Endothelial cell (in vitro differentiated cells): ENCODE measurements at places on chromosomes 7 and 10.

- DNase-seq: no peak
Measured at GRCh38 chr7:84642611-84643010, 448.0 kb upstream of the SEMA3A start.

GRCh38 chr10:34681933-34682332, 133.2 kb downstream of the PARD3 start:
- no peak for DNase-seq

DNA sequence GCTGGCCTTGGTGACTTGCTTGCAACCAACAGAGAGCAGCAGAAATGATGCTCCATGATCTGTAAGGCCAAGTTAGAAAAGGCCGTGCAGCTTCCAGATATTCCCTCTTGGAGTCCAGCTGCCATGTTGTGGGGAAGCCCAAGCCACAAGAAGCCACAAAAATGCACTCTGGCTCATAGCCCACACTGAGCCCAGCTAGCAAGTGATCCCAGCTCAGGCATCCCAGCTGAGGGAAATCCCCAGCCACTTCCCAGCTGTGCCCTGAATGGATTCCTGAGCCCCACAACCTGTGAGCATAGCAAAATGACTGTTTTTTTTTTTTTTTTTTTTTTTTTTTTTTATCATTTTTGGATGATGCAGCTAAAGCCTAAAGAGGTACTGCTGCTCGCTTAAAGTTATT, 11.1 kb upstream of the SDK1 start:
- no peak for DNase-seq

DNA sequence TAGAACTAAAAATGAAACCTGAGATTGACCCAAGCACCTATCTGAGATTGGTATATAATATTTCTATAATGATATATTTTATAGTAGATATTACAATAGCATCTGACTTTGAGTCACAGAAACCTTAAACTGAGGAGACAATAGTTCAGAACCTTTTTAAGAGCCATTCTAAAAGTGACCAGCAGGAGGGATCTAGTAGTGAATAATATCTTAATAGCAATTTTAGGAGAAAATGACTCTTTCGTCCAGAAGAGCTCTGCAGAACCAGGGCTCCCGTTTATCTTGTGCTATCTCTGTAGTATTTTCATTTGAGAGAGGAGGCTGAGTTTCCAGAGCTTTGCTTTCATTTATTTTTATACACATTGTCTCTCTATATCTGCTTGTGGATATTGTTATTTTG, 68.1 kb downstream of the PODXL start:
- no peak for DNase-seq

DNA sequence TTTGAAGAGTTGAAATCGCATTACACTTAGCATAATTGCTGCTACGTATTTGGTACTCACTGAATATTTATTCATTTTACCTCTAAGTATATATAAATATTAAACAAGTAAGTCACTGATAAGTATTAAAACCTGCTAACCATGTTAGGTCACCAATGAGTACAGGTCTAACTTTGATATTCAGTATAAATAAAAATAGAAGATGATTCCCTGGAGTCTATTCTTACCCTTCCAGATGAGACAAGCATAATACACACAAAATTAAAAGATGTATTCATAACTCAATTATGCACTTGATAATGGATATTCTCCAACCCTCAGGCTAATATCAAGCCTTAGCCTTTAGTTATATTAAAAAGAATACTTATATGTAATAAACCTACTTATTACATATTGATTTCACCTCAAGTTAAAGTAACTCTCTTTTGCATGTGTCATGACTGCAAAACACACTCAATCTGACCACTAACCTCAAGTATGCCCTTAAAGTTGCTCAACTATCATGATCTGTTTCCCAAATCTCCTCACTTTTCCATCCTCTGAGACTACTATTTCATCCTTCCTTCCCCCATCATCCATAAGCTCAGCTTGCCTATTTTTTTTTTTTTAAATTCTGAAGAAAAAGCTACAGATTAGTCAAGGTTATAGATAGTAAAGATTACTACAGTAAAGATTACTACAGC, 46.8 kb downstream of the IPMK start:
- no peak for DNase-seq

GRCh38 chr7:130351791-130352090, 7.1 kb downstream of the CPA5 start:
- no peak for DNase-seq

DNA sequence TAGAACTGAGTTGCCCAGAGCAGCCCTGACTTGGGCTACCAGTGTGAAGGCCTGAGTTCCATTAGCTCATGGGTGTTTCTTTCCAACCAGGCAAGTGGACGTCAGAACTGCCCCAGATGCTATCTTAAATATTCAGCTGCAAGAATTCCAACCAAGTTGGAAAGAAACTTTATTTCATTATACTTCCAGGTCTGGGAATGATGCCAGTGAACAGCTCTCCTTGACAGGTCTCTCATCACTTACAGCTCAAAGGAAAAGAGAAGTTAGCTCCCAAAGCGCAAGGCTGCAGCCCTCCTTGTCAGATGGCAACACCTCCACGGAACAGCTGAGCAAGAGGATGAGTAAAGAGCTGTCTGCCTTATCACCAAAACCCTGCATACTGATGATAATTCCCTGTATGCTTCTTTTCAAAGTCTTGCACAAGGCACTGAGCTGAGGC, 255.5 kb upstream of the AOAH start:
- no peak for DNase-seq

- DNase-seq: no peak
Measured at GRCh38 chr10:72729528-72729927, 37.6 kb downstream of the MCU start.

DNA sequence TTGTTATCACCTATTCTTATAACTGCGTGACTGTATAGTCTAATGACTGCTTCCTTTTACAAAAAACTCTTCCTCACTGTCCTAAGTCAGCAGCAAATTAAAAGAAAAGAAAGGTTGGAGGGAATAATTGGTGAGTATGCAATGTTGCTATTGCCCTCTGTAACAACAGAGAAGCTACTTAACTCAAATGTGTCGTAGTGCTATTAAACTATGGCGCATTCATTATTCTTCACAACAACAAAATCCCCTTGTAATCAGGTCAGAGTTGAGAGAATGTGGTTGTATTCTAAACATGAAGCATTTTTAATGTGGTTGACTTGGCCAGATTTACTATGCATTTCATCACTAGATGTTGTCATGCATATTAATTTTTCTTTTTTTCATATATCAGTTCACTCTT, 897.8 kb upstream of the PHF14 start:
- DNase-seq: no peak

DNA sequence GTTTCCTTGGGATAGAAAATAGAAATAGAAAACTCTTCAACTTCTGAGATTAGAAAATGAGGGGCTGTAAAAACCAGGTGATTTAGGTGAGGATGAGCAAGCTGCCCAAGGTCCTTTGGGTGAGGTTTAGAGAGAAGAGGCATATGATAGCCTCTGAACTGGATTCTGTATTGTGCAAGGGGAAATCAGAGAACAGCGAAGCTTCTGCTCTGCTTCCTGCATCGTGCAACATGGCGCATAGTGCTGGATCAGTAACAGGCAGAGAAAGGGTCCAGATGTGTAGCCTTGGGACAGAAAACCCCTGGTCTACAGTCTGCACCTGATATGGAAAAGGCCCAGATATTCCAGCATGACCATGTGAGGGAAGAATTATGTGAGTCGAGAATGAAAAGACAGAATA, 121.7 kb downstream of the MBL2 start:
- DNase-seq: no peak

GRCh38 chr10:97356318-97356914, 21.9 kb upstream of the FRAT2 start:
- DNase-seq: no peak

DNA sequence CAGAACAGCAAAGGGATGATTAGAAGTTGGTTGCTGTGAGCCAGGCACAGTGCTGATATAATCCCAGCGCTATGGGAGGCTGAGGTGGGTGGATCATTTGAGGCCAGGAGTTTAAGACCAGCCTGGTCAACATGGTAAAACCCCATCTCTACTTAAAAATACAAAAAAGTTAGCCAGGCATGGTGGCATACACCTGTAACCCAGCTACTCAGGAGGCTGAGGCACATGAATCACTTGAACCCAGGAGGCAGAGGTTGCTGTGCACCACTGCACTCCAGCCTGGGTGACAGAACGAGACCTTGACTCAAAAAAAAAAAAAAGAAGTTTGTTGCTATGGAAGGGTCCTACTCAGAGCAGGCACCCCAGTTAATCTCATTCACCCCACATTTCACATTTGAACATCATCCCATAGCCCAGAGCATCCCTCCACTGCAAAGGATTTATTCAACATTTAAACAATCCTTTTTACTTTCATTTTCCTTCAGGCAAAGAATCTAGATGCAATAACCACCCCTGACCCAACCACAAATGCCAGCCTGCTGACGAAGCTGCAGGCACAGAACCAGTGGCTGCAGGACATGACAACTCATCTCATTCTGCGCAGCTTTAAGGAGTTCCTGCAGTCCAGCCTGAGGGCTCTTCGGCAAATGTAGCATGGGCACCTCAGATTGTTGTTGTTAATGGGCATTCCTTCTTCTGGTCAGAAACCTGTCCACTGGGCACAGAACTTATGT, 4.1 kb downstream of the IL6 start:
- DNase-seq: no peak

DNA sequence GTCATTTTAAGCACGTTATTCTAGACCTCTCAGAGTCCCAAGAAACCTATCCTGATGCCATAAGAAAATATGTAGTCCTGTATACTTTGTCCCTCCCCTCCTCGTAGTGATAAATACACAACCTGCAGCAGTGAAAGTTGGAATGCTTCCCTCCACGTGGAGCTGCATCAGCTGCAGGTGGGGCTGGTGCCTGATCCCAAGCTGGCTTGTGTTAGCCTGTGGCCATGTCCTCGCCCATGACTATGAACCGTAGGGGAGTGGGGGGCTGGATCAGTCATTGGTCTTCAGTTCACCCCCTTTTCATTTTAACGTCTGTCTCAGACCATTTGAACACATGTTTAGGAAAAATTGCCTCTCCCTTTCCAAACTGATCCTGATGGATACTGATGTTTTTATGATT, 171.4 kb upstream of the HABP2 start:
- peak; percentile 22 for DNase-seq
